ENCODE measurements at places on chromosomes 2 and 18. TPM values are rescaled to one million over a fixed set of nuclear protein-coding genes. Genes with fewer than 3 reads are reported as not detected.

GRCh38 chr2:37343537-37344434 lies 644 bp upstream of the QPCT start:
- no peaks in the 10 kb centered on the region for H3K36me3 ChIP-seq
- peaks cover 17% of the 10 kb centered on the region for H3K4me1 ChIP-seq
- peak; percentile 47 for DNase-seq
- H3K27ac ChIP-seq, result no peak overlapping the region
- H3K4me3 ChIP-seq, result peak overlapping the region; percentile 54
- no peaks in the 10 kb centered on the region for H3K27me3 ChIP-seq

DNA sequence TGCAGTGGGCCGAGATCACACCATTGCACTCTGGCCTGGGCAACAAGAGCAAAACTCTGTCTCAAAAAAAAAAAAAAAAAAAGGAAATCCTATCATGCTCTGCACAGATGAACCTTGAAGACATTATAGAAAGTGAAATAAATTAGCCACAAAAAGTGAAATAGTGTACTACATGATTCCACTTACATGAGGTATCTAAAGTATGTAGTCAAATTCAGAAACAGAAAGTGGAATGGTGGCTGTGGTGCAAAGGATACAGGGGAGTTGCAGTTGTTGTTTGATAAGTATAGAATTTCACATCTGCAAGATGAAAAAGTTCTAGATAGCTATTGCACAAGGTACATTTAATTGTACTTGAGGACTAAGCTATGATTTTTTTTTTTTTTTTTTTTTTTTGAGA lies 5.2 kb downstream of the ZRANB3 start:
- H3K27ac ChIP-seq, result no peak overlapping the region
- H3K27me3 ChIP-seq, result no peaks in the 10 kb centered on the region
- peaks cover 12% of the 10 kb centered on the region for H3K4me1 ChIP-seq
- no peak for DNase-seq
- no peak overlapping the region for H3K4me3 ChIP-seq
- H3K36me3 ChIP-seq, result no peaks in the 10 kb centered on the region

- no peaks in the 10 kb centered on the region for H3K27me3 ChIP-seq
- no peak overlapping the region for H3K4me3 ChIP-seq
- no peak overlapping the region for H3K27ac ChIP-seq
- H3K36me3 ChIP-seq, result no peaks in the 10 kb centered on the region
Observed at GRCh38 chr2:70118798-70119454, 31.6 kb downstream of the PCBP1 start.

GRCh38 chr2:39516347-39517101 lies 79.4 kb upstream of the MAP4K3 start:
- no peaks in the 10 kb centered on the region for H3K27me3 ChIP-seq
- no peaks in the 10 kb centered on the region for H3K36me3 ChIP-seq
- H3K4me3 ChIP-seq, result peak overlapping the region; percentile 25
- peak overlapping the region; percentile 91 for H3K27ac ChIP-seq

DNA sequence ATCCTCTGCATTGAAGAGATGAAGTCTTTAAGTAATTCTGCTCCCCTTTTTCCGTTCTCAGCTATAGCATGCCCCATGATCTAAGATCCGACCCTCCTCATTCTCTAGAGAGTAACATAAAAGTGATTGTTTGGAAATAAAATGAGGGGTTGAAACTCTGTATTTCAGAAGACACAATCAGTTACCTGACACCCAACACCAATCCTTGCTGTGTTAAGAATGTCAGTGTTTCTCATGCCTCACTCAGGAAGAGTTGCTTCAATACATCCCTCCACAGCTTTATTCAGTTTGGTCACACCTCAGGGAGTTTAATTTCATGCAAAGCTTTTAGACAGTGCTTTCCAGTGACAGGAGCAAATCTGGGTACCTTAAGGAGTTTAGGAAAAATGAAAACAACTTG lies 49.9 kb upstream of the RBBP8 start:
- H3K27me3 ChIP-seq, result peaks cover 30% of the 10 kb centered on the region
- H3K36me3 ChIP-seq, result no peaks in the 10 kb centered on the region
- DNase-seq, result no peak
- no peak overlapping the region for H3K27ac ChIP-seq
- no peaks in the 10 kb centered on the region for H3K4me1 ChIP-seq

GRCh38 chr2:3142961-3143571 lies 234.6 kb downstream of the EIPR1 start:
- no peak for DNase-seq

DNA sequence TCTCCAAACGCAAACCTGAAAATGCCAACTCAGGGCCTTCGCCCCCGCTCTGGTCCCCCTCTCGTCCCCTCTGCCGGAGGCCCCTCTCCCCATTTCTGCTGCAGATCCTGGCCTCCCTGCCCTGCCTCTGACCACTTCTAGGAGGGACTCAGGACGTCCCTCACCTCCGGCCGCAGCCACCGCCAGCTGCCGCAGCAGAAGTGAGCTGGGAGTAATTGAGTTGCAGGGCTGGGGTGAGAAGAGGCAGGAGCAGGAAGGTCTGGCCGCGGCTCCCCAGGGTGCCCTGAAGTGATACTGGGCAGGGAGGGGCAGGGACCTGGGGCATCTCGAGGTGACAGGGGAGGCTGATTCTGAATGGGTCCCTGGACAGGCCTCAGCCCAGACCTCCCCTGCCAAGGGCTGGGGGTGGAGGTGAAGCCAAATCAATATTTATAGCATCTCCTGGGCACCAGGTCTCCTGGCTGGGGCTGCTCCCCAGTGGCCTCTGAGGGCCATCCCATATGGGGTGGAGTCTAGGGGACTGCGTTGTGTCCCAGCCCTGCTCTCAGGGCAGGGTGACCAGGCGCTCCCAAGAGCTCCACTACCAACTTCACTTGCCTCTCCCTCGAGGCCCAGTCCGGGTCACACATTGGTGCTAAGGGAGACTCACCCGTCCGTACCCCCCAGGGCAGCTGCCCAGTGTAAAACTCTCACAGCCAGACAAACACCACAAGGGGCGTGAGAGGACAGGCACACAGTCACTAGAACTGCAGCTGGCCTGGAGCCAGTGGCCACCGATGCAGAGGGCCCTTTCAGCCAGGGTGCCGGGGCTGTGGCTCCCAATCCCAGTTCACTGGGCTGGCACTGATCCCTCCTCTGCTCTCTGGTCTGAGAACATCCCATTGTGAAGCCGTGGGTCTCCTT lies 33.0 kb downstream of the KCNIP3 start:
- no peak for DNase-seq
- H3K4me3 ChIP-seq, result no peak overlapping the region
- no peaks in the 10 kb centered on the region for H3K36me3 ChIP-seq
- no peak overlapping the region for H3K27ac ChIP-seq
- H3K4me1 ChIP-seq, result no peaks in the 10 kb centered on the region
- H3K27me3 ChIP-seq, result no peaks in the 10 kb centered on the region

GRCh38 chr2:5980450-5981190 lies 288.4 kb downstream of the SOX11 start:
- H3K4me3 ChIP-seq, result no peak overlapping the region
- no peaks in the 10 kb centered on the region for H3K36me3 ChIP-seq
- no peaks in the 10 kb centered on the region for H3K27me3 ChIP-seq
- H3K27ac ChIP-seq, result no peak overlapping the region
- no peak for DNase-seq

DNA sequence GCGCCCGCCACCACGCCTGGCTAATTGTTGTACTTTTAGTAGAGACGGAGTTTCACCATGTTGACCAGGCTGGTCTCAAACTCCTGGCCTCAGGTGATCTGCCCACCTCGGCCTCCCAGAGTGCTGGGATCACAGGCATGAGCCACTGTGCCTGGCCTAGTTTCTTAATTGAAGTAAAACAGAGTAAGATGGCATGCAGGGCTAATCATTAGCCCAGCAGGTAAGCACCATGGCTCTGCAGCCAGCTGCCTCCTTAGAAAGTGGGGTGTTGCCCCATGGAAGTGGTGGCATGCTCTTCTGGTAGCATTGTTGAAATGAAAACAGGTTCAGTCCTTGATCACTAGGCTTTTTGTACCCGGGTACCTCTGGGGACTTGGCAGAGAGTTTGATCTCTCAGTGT lies 12.4 kb downstream of the ATG4B start:
- no peaks in the 10 kb centered on the region for H3K27me3 ChIP-seq
- H3K4me1 ChIP-seq, result no peaks in the 10 kb centered on the region
- H3K4me3 ChIP-seq, result no peak overlapping the region
- no peak for DNase-seq
- H3K36me3 ChIP-seq, result peaks cover 22% of the 10 kb centered on the region

DNA sequence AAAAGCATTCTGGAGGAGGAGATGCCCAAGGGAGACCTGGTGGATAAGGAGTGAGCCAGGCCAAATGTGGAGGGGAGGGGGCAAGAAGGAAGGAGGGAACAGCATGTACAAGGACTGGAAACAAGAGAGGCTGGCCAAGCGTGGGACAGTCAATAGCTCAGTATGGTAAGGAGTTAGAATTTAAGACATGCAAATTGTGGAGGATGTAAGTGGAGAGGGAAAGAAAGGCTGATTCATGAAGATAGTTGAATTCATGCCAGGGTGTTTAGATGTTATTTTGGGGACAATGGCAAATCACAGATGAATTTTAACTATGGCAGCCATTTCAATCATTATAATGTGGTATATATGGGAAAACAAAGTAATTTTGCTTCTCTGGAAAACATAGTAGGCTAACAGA lies 462.3 kb downstream of the MEIS1 start:
- no peak overlapping the region for H3K4me3 ChIP-seq
- H3K36me3 ChIP-seq, result no peaks in the 10 kb centered on the region
- no peak overlapping the region for H3K27ac ChIP-seq
- no peaks in the 10 kb centered on the region for H3K27me3 ChIP-seq
- no peaks in the 10 kb centered on the region for H3K4me1 ChIP-seq
- no peak for DNase-seq

- H3K4me3 ChIP-seq, result no peak overlapping the region
- no peak overlapping the region for H3K27ac ChIP-seq
- DNase-seq, result no peak
- no peaks in the 10 kb centered on the region for H3K36me3 ChIP-seq
- H3K4me1 ChIP-seq, result no peaks in the 10 kb centered on the region
- peaks cover 7% of the 10 kb centered on the region for H3K27me3 ChIP-seq
Observed at GRCh38 chr2:26668041-26668440, 24.5 kb upstream of the KCNK3 start.

The LRP1B gene
- 0.03 TPM for polyA plus RNA-seq

The ERBB4 gene
- 0.01 TPM for polyA plus RNA-seq

The LIPG gene
- polyA plus RNA-seq, result 86.3 TPM

The KIAA1328 gene
- 2.0 TPM for polyA plus RNA-seq

The UGT1A10 gene
- polyA plus RNA-seq, result not detected

The GALNT13 gene
- polyA plus RNA-seq, result 0.06 TPM

All from endothelial cell of umbilical vein (primary cell).